IMR-90 (cell line): ENCODE measurements at places on chromosomes 12 and 14. TPM values are rescaled to one million over a fixed set of nuclear protein-coding genes. Genes with fewer than 3 reads are reported as not detected.

The MAPKAPK5 gene
- 34.4 and 44.6 TPM in 2 replicates for total RNA-seq

The HVCN1 gene
- 1.4 and 2.0 TPM in 2 replicates for total RNA-seq

The SIX4 gene
- 28.1 and 42.7 TPM in 2 replicates for total RNA-seq

The COX8C gene
- total RNA-seq: not detected in 2 replicates

The CLEC2D gene
- total RNA-seq: 0.72 and 1.1 TPM in 2 replicates

The CLEC4D gene
- not detected in 2 replicates for total RNA-seq

The BTG1 gene
- total RNA-seq: 3.8 and 8.1 TPM in 2 replicates

The OTUB2 gene
- 2.2 and 2.5 TPM in 2 replicates for total RNA-seq

The MYO1H gene
- total RNA-seq: not detected in 2 replicates

The PRB2 gene
- not detected in 2 replicates for total RNA-seq

The ANKLE2 gene
- 63.4 and 66.4 TPM in 2 replicates for total RNA-seq

The VRTN gene
- not detected in 2 replicates for total RNA-seq

The C3AR1 gene
- 0.28 and 0.36 TPM in 2 replicates for total RNA-seq

The ADGRD1 gene
- total RNA-seq: not detected in 2 replicates

The DNAAF2 gene
- total RNA-seq: 4.1 and 7.5 TPM in 2 replicates

The BTBD6 gene
- 31.4 and 43.9 TPM in 2 replicates for total RNA-seq

The DPPA3 gene
- total RNA-seq: not detected in 2 replicates

The RBP5 gene
- total RNA-seq: not detected in 2 replicates

The PLEKHA5 gene
- total RNA-seq: 12.2 and 16.1 TPM in 2 replicates

The GNB3 gene
- total RNA-seq: 0.56 and 0.72 TPM in 2 replicates

The RPS6KL1 gene
- total RNA-seq: 0.72 and 1.1 TPM in 2 replicates

The CMA1 gene
- not detected in 2 replicates for total RNA-seq

The DDX11 gene
- total RNA-seq: 9.7 and 10.8 TPM in 2 replicates

The MAP1LC3B2 gene
- 0.28 TPM in 1 of 2 replicates, not detected in the other for total RNA-seq

The GZMB gene
- total RNA-seq: not detected in 2 replicates

The SERPINA9 gene
- under 0.01 and 0.18 TPM in 2 replicates for total RNA-seq

The NOVA1 gene
- 0.90 and 1.1 TPM in 2 replicates for total RNA-seq

The SIX6 gene
- not detected in 2 replicates for total RNA-seq

The AICDA gene
- not detected in 2 replicates for total RNA-seq

The PLBD1 gene
- under 0.01 TPM in 1 of 2 replicates, not detected in the other for total RNA-seq

The COPS7A gene
- total RNA-seq: 51.4 and 58.8 TPM in 2 replicates

The INHBC gene
- total RNA-seq: not detected in 2 replicates

The BCL11B gene
- under 0.01 TPM in 2 replicates for total RNA-seq

The STYK1 gene
- total RNA-seq: 0.72 and 1.1 TPM in 2 replicates

The SLC17A8 gene
- not detected in 2 replicates for total RNA-seq

The SERPINA12 gene
- not detected in 2 replicates for total RNA-seq

The GCN1 gene
- total RNA-seq: 65.8 and 77.6 TPM in 2 replicates

The PLEKHD1 gene
- total RNA-seq: under 0.01 TPM in 1 of 2 replicates, not detected in the other

The SPIC gene
- not detected in 2 replicates for total RNA-seq

The OASL gene
- total RNA-seq: under 0.01 TPM in 2 replicates

The TAS2R30 gene
- total RNA-seq: 5.0 and 7.2 TPM in 2 replicates

The CMKLR1 gene
- not detected in 2 replicates for total RNA-seq

The GLT1D1 gene
- total RNA-seq: not detected in 2 replicates

The INHBE gene
- 0.56 and 0.90 TPM in 2 replicates for total RNA-seq

The CD4 gene
- total RNA-seq: 4.2 and 5.7 TPM in 2 replicates

The SETD1B gene
- 0.83 and 0.90 TPM in 2 replicates for total RNA-seq

The IFNG-AS1 gene
- total RNA-seq: not detected in 2 replicates

The PTGES3 gene
- total RNA-seq: 42.7 and 101 TPM in 2 replicates

The ACOT6 gene
- not detected in 2 replicates for total RNA-seq

The KERA gene
- not detected in 2 replicates for total RNA-seq

The PPP1CC gene
- 126 and 169 TPM in 2 replicates for total RNA-seq
